ENCODE measurements at places on chromosomes 11 and 22.

DNA sequence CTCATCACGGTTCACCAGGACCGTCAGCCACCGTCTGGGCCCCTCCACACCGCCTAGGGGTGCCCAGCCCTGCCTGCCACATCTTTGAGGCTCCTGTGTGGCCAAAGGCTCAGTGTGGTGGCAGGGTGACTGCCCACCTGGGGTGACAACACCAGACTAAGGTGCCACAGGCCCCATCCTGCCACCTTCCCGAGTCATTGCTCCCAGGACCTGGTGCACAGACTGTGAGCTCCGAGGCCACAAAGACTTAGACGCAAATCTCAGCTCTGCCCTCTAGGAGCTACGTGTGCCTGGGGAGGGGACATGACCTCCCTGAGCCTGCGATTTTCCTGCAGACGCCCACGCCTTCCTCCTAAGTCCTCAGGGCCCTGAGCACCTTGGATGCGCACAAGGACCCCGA, 36.5 kb downstream of the KIAA0930 start:
- DNase-seq = no peak

DNA sequence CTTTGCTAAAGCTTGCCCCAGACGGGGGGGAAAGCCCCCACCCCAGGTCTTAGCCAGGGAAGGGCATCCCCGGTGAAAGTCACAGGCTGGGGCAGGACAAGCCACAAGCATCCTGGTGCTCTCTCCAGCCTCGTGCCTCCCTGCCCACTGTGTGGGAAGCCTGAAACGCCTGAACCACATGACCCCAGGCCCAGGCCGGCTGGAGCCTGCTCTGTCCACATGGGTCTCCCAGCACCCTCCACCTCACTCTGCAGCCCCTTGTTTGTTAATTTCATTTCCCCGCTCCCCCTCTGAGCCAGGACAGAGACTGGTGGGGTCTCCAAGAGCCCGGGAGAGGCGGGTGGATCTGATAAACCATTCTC, 58.3 kb upstream of the TCF20 start:
- no peak for DNase-seq

- DNase-seq = no peak
These were observed 144.9 kb downstream of the PGR start for GRCh38 chr11:100984668-100985067.

DNA sequence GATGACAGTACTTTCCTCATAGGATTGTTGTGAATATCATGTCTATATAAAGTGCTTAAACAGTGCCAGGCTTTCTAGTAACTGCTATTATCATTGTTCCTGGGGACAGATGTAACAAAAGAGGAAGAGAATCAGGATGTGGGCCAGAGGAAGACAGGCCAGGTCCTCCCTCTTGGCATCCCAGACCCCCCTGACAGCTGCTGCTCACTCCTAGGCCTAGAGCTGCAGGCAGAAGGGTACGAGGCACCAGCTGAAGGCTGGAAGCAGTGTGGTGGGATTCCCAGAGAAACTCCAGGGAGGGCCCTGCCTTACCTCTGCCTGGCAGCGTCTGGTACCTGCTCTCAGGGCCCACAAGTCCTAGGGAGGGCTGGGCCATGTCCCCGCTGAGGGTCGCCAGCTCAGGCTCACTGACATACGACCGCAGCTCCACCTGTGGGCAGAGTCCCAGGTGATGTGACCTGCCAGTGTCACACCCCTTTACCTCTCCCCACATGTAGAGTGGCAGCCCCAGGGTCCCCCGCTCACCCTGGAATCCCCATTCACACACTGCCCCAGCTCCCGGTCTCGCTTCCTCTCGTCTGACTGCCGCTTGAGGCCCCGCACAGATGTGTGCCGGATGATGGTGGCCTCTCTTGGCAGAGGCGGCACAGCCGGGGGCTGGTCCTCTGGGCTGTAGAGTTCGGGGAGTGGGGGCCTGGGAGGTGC, 52.2 kb downstream of the C11orf58 start:
- DNase-seq = no peak

GRCh38 chr11:111654601-111655000, 52.4 kb downstream of the SIK2 start:
- DNase-seq = no peak

DNA sequence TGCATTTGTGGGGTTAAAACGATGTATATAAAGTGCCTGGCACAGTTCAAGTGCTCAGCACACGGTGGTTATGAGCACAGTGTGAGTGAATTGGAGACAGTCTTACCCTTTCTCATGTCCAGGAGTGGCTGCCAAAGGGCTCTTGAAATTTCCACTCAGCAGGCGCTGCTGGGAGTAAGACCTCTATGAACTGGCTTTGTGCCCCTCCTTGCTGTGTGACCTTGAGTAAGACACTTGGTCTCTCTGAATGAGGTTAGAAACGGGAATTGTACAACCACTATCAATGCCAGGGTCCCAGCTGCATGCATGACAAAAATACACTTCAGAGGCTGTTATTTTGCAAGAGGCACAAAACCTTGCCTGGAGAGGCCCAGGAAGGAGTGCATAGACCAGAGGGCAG, 86.6 kb downstream of the TSPAN18 start:
- DNase-seq = no peak

DNA sequence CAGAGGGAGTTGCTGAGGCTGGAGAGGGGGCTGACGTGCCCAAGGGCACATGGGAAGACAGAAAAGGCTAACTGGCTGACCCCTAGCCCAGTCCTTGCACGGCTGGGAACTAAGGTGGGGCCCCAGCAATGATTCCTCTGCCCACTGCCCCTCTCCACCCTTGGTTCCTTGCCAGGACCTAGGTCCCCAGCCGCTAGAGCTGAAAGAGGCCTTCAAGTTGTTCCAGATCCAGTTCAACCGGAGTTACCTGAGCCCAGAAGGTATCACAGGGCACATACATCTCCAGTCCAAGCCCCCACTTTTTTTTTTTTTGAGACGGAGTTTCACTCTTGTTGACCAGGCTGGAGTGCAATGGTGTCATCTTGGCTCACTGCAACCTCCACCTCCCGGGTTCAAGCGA, 390 bp downstream of the CTSW start:
- DNase-seq = no peak
